ENCODE measurements at places on chromosomes 5 and 9. TPM values are rescaled to one million over a fixed set of nuclear protein-coding genes. Genes with fewer than 3 reads are reported as not detected.

Gene NXNL2
- not detected for total RNA-seq

Gene ZNF879
- total RNA-seq, result 6.3 TPM

Gene GABRA6
- not detected for total RNA-seq

Gene ELAVL2
- 0.16 TPM for total RNA-seq

Gene PCDHGA12
- total RNA-seq, result 5.4 TPM

Gene GBGT1
- 17.9 TPM for total RNA-seq

Gene ASS1
- 84.2 TPM for total RNA-seq

Gene RNF183
- total RNA-seq, result not detected

Gene SH3TC2
- 5.0 TPM for total RNA-seq

Gene IL7R
- 4.7 TPM for total RNA-seq

Gene SWI5
- 25.7 TPM for total RNA-seq

Gene CDH6
- total RNA-seq, result 1.6 TPM

All from sigmoid colon (tissue), 7 donors.